ENCODE measurements at places on chromosomes 2 and 18.
A peak's percentile ranks its signal among the peaks of the same experiment; 100 is the strongest.

DNA sequence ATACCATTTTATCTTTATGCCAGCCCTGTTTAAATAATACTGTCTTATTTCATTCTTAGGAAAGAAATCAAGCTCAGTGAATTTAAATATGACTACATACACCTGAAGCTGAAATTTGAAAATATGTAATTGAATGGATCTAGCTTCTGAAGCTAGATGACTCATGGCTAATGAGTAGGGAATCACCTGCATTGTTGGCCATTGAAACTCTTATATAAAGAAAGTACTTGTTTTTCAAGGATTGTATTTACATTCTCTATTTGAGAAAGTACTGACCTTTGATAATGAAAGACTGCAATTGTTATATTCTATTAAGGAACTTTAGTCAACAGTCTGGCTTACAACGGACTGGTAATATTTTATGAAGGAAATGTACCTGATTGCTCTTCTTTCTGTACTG, 346.7 kb upstream of the LRATD1 start:
- DNase-seq, result no peak

GRCh38 chr2:54204476-54204875, 51.6 kb downstream of the TSPYL6 start:
- no peak for DNase-seq

GRCh38 chr2:1950474-1950873, 206.2 kb upstream of the PXDN start:
- no peak for DNase-seq

- no peak for DNase-seq
Observed at GRCh38 chr2:68431316-68431972, 35.6 kb downstream of the FBXO48 start.

GRCh38 chr2:228653884-228654283, 472.4 kb upstream of the SPHKAP start:
- DNase-seq, result no peak

GRCh38 chr2:146893500-146894041, 951.3 kb upstream of the ACVR2A start:
- DNase-seq, result no peak

DNA sequence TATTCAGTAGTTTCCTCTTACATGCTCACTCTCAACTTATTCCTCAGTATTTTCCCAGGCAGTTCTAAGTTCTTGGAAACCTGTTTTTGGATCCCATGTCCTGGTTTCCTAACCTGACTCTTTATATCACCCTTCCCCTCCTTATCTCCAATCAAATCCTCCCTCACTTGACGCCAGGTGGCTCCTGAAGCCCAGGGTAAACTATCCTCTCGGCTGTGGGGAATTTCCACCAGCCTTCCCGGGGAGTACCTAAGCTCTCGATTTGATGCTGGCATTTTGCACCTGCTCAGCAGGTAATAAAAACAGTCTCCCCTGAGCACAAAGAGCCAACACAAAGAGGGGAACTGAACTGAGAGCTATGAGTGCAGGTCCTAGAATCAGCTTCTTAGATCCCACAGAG, 538.0 kb downstream of the SLC4A3 start:
- DNase-seq, result no peak

- no peak for DNase-seq
Observed at GRCh38 chr18:7325126-7325430, 94.2 kb downstream of the LRRC30 start.

- DNase-seq, result peak; percentile 30
Observed at GRCh38 chr2:176642074-176642473, 372.8 kb downstream of the MTX2 start.

- no peak for DNase-seq
Observed at GRCh38 chr2:69805887-69806286, 23.6 kb upstream of the GMCL1 start.

DNA sequence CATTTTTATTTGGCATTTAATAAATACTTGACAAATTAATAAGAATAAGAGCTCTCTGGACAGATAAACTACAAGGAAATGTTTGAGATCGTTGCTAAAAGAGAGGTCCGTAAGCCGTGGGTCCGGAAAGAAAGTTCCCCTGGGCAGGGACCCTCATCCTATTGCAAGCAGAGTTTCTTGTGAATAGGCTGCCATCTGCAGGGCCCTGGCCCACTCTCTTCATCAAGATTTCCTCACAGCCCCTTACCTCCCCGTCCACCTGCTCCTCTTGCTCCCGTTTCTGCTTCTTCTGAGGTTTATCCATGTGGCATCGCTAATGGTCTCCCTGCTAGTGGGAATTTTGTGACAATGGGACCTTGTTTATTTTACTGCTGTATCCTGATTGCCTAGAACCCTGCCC, 30.1 kb upstream of the MC5R start:
- no peak for DNase-seq

GRCh38 chr18:79974025-79974654, 9.7 kb downstream of the HSBP1L1 start:
- DNase-seq, result no peak

DNA sequence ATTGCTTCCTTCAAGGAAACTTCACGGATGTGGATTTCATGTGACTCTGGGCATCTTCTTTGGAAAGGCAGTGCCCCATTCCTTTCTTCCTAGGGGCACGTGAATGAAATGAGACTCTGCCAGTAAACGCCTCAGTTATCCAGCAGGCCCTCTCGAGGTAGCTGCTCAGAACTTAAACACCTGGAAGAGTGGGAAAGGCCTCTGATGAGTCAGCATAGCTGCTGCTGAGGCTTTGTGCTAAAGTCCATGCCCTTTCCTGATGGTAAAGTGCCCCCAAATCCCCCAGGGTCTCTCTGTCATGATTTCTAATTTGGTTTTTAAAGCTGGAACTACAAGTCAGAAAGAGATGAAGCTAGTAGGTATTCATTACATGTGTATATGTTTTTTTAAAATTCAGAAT, 3.8 kb downstream of the SLC1A4 start:
- no peak for DNase-seq

- no peak for DNase-seq
Observed at GRCh38 chr2:68391869-68392268, 26.8 kb downstream of the PLEK start.

- DNase-seq, result peak; percentile 68
Observed at GRCh38 chr18:57437766-57438671, 2.8 kb downstream of the ONECUT2 start.

- no peak for DNase-seq
Observed at GRCh38 chr2:28869494-28870145, 489 bp downstream of the TRMT61B start.

GRCh38 chr2:29189052-29189451, 73.8 kb downstream of the CLIP4 start:
- DNase-seq, result no peak

DNA sequence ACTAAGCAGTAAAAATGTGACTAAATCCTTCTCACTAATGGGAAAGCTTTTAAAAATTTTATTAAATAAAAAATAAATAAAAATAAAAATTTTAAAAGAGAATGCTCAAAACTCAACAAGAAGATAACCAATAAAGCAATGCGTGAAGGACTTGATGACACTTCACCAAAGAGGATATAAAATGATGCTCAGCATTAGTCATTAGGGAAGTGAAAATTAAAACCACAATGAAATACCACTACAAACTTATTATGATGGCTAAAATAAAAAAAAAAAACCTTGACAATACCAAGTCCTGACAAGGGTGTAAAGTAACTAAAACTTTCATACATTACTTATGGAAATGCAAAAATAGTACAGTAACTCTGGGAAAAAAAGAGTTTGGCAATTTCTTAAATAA, 3.3 kb upstream of the WDR75 start:
- peak; percentile 20 for DNase-seq

DNA sequence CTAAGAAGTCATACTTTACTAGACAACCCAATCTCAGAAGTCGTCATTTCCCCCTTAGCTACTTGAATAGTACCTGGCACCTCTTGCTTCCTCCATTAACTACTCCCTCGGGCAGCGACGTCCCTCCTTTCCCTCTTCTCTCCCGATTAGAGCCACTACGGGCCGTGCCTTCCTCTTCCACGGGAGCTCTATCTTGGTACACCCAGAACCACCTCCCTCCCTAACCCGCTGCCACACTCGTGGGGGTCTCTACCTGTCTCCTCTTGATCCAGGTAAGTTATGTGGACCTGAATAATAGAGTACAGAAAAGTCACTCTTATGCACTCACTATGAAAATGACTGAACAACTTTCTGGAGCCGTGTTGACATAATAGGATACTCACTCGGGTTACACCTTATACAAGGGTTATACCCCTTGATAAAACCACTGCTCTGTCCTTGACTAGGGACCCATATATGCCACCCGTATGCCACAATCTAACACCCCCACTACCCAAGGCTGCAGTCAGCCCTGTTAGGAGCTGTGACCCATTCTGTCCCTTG, 595 bp upstream of the HDHD2 start:
- DNase-seq, result peak; percentile 25

GRCh38 chr2:21515903-21516302, 392.1 kb downstream of the TDRD15 start:
- DNase-seq, result no peak

- DNase-seq, result no peak
Observed at GRCh38 chr2:113203217-113203530, 29.4 kb downstream of the PSD4 start.

GRCh38 chr2:10841547-10842219, 29.1 kb upstream of the PDIA6 start:
- no peak for DNase-seq

GRCh38 chr18:3998698-3999333, 456.3 kb downstream of the DLGAP1 start:
- no peak for DNase-seq

DNA sequence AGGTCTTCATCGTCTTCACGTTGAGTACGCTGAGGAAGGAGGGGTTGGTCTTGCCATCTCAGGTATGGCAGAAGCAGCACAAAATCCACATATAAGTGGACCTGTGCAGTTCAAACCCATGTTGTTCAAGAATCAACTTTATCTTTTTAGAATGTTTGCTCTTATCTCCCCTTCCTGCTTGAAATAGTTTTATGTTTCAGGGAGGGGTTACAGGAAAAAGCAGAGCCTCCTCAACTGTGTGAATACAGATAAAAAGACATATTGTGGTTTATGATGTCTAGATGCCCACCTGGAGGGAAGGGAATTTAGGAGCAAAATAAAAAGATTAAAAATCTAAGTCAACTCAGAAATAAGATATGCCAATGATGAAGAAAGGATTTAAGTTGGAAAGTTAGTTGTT, 75.9 kb downstream of the VRK2 start:
- DNase-seq, result no peak

DNA sequence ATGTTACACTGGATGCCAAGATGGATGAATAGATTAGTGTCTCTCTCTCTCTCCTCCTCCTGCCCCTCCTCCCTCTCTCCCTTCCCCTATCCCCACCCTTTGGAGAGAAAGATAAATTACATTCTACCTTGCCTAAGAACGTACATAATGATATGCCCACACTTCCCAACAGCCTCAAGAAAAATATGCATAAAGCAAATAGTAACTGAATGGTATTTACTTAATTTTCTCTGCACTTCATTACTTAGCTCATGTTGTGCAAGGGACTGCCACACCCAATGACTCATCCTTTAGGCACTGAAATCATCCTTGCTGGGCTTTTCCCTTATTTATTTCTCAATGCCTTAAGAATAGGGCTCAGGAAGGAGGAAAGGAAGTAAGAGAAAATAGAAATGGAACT, 137.3 kb upstream of the PID1 start:
- no peak for DNase-seq

DNA sequence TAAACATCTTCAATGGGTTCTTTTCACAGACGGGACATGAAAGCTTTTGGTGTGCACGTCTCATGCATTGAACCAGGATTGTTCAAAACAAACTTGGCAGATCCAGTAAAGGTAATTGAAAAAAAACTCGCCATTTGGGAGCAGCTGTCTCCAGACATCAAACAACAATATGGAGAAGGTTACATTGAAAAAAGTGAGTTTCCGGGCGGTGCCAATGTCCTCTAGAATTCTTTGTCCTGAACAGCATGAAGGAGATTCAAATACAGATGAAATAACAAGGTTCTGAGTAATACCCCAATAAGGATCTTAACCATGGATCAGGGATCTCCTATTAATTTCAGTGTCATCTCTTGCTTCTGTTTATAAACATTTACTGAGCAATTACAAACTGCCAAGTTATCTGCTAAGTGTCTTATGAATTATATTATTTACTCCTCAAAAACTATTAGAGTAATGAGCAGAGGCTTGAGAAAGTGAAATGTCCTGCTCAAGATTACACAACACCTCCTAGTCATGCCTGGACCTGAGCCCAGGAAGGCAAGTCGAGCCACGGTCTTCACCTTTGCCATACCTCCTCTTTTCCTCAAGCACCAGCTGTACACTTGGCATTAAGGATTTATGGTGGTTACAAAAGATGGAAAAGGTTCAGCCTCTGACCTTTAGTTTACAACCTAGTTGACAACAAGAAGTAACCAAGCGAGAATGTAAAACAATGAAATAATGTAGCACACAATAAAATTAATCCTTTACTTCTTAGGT, 22.6 kb downstream of the DHRS9 start:
- no peak for DNase-seq

GRCh38 chr2:113012436-113013335, 7.4 kb downstream of the IL36A start:
- no peak for DNase-seq

GRCh38 chr2:198312596-198313483, 508.4 kb downstream of the PLCL1 start:
- DNase-seq, result no peak

DNA sequence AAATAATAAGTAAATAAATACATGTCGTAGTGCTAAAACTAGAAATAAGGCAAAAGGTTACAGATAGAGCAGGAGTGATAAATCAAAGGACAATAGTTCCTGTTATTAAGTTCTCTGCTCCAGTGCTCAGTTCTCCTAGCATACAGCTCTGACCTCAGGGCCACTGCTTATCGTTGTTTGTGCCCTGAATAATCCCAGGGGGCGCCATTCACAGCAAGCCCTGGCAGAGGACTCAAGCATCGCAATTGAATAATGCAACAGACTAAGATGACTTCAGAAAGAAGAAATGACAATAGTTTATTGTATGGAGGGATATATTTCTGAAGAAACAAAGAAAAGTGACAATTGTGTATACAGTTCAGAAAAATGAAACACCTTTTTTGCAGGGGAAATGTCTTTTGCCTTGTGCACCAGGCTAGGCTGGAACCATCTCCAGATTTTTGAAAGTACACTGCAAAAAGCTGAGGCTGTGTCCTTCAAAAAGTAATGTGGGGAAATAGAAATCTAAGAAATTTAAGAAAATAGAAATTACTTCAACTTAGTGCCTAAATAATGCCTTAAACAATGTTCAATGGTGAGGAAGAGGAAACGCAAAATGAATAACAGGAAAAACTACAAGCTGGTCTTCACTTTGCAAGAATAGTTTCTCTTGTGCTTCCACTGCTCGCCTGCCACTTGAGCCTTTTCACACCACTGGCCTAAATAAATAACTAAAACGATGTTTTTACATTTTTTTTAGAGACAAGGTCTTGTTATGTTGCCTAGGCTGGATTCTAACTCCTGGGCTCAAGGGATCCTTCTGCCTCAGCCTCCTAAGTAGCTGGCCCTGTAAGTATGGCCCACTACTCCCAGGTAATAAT, 19.0 kb upstream of the CCNYL1 start:
- DNase-seq, result no peak
